ENCODE measurements at places on chromosomes 2 and 18. TPM values are rescaled to one million over a fixed set of nuclear protein-coding genes. Genes with fewer than 3 reads are reported as not detected.

CRYGC gene
- total RNA-seq = not detected

CHST10 gene
- total RNA-seq = 18.0 TPM

CIB4 gene
- total RNA-seq = not detected

IL18R1 gene
- 1.3 TPM for total RNA-seq

MAL gene
- 0.54 TPM for total RNA-seq

LGALSL gene
- 2.2 TPM for total RNA-seq

CNGA3 gene
- not detected for total RNA-seq

REG3G gene
- not detected for total RNA-seq

TCF23 gene
- not detected for total RNA-seq

FAM161A gene
- 1.1 TPM for total RNA-seq

DSG1 gene
- not detected for total RNA-seq

SMCHD1 gene
- 33.7 TPM for total RNA-seq

KCNJ3 gene
- total RNA-seq = not detected

ABCG5 gene
- total RNA-seq = under 0.01 TPM

TEX44 gene
- total RNA-seq = not detected

PARD3B gene
- total RNA-seq = 2.7 TPM

DNAH6 gene
- 0.54 TPM for total RNA-seq

THSD7B gene
- total RNA-seq = not detected

RESP18 gene
- total RNA-seq = not detected

CRACDL gene
- 1.6 TPM for total RNA-seq

PRKCE gene
- 11.8 TPM for total RNA-seq

ABCB11 gene
- total RNA-seq = 0.27 TPM

PDE11A gene
- under 0.01 TPM for total RNA-seq

ZNF804A gene
- total RNA-seq = 4.6 TPM

ICOS gene
- under 0.01 TPM for total RNA-seq

TBR1 gene
- total RNA-seq = under 0.01 TPM

POU3F3 gene
- not detected for total RNA-seq

HJURP gene
- 1.9 TPM for total RNA-seq

KATNAL2 gene
- total RNA-seq = 2.2 TPM

TMEM37 gene
- not detected for total RNA-seq

UGT1A10 gene
- under 0.01 TPM for total RNA-seq

HRH4 gene
- 0.54 TPM for total RNA-seq

GALNT1 gene
- total RNA-seq = 35.0 TPM

ANKRD53 gene
- total RNA-seq = 1.9 TPM

MOCOS gene
- under 0.01 TPM for total RNA-seq

CNRIP1 gene
- total RNA-seq = 40.7 TPM

ASAP2 gene
- 4.3 TPM for total RNA-seq

STEAP3 gene
- 13.5 TPM for total RNA-seq

SMYD1 gene
- total RNA-seq = not detected

CTIF gene
- 8.6 TPM for total RNA-seq

ATP6V1B1 gene
- not detected for total RNA-seq

ITPRIPL1 gene
- 17.2 TPM for total RNA-seq

LRP2 gene
- total RNA-seq = 0.27 TPM

Measured in hematopoietic multipotent progenitor cell (in vitro differentiated cells).